Right forelimb (tissue), 1 donor: ENCODE measurements at places on chromosomes 16 and 17.
A peak's percentile ranks its signal among the peaks of the same experiment; 100 is the strongest.

GRCh38 chr17:73952082-73952479 is 251.4 kb upstream of the RPL38 start:
- peak; percentile 65 for DNase-seq

GRCh38 chr17:57002904-57003303 is 25.0 kb downstream of the SCPEP1 start:
- DNase-seq: no peak

DNA sequence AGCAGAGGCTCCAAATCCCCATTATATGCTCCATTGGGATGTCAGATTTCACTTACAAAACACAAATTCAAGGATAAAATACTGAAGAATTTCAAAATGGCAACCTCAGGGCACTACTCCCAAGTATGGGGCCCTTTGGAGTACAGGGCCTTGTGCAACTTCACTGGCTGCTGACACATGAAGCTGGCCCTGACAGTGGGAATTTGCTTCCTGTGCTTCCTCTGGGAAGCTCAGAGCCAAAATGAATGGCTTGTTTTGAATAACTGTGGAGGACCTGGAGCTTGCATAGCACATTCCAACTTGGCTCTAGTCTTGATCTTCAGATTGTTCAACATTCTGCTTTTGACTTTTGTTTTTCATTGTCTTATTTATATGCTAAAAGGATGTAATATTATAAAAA is 52.3 kb upstream of the HNF1B start:
- DNase-seq: no peak

DNA sequence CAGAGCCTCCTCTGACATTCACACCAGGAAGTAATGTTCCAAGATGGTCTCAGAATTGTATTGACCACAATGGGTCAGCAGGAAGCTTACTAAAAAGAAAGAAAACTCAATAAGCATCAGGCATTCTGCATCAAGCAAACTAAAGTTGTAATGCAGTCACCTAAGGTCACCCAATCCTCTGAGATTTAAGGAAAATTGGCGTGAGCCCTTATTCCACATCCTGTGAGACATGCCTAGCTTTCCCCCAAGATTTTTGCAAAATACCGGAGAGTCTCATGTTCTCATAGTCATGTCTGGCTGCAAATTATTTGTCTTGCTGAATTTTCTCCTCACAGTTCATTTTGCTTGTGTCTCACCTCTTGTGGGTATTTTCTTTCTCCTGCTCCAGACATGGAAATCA is 417.1 kb upstream of the SOX9 start:
- no peak for DNase-seq

GRCh38 chr16:49495596-49496355 is 122.2 kb downstream of the C16orf78 start:
- no peak for DNase-seq

- no peak for DNase-seq
Observed at GRCh38 chr17:13346996-13347762, 254.6 kb downstream of the HS3ST3A1 start.

- DNase-seq: no peak
Observed at GRCh38 chr16:17793354-17793753, 322.6 kb upstream of the XYLT1 start.

- peak; percentile 70 for DNase-seq
Observed at GRCh38 chr17:50056217-50056960, 479 bp downstream of the ITGA3 start.
